ENCODE measurements at places on chromosomes 3 and 15.

DNA sequence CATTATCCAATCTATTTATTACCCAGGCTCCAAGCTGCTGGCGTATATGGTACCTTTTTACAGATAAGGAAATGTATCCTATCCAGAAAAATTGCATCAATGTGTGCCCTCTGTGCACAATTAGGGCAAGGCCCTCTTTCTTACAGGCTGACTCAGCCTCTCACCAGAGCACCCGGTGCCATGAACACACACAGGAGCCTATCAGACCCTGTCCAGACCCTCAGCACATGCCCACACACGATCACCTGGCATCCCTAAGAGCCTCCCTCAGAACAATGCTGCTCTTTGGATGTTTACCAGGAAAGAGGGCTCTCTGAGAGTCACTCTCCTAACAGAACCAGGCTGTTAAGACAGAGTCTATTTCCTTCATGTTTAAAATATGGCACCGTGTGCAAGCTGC, 460.0 kb upstream of the TBL1XR1 start:
- no peak for DNase-seq

- DNase-seq: no peak
Measured at GRCh38 chr3:184663756-184664155, 48.1 kb downstream of the MAGEF1 start.

DNA sequence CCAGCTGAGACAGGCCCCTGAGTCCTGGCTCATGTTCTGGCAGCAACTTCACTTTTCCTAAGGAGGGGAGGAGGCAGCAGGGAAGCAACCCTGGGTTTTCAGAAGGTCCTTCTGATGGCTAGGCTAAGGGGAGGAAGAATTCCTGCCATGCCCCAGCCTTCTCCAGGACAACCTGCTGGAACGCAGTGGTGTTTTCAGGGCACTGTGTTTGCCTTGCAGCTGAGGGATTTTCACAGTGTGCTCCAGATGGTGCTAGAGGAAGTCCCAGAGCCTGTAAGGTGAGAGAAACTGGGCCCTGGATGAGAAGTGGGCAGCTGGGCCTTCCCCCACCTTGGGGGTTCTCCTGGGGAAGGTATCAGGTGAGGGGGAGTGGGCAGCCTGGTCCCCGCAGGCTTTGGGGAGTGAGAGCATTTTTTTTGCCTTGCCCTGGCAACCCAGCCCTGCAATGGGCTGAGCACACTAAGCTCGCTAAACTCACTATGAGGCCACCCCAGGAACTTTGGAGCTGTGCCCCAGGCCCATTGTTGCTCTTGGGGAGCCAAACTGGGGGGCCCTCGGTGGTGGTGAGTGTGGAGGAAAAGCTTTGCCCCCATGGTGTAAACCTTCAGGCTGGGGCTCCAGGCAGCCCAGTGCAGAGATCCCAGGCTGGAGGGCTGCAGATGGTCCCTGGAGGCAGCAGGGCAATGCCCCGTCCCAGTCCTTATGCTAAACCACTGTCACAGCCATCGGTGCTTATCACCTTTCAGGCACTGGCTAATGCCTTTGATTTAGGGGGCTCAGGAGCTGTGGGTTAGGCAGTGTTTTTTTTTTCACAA, 41.1 kb downstream of the ACAA1 start:
- DNase-seq: no peak

- no peak for DNase-seq
Measured at GRCh38 chr15:56725386-56725785, 7.9 kb downstream of the ZNF280D start.

GRCh38 chr3:183518491-183519251, 36.8 kb downstream of the KLHL6 start:
- DNase-seq: no peak

- DNase-seq: no peak
Measured at GRCh38 chr15:62020576-62021160, 39.6 kb downstream of the VPS13C start.

DNA sequence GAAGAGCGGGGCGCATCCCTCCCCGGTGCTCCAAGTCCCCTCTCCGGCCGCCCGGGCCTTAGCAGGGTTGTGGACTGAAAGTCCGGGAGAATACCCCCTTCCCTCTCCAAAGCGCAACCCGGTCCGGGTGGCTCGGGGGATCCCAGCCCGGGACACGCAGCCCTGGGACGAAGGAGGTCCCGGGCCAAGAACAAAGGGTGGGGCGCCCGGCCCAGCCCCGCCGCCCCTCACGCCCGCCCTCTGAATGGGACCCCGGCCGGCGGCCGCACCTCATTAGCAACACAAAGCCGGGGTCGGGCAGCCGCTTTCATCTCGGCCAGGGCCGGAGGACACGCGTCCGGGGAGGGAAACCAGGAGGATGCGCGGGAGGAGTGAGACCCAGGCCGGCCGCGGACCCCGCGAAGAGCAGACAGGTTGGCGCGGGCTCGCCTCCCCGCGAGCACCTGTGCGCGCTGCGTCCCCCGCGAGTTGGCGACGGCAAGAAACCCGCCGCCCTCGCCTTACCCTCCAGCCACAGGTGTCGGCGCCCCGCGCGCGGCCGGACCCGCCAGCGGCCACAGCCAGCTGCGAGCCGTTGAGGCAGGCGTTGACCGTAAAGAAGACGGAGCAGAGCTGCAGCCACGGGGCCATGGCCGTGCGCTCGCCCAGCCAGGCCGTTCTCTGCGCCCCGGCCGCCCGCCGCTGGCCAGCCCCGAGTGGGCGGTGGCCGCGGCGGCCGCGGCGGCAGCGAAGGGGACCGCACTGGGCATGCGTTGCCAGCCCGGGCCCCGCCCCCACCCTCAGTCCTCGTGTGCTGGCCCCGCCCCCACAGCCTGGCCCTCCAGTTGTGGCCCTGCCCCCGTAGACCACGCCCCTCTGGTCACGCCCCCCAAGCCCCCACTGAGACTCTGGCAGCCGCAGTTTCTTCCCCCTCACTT, at the start of gene IL17RD:
Gene IL17RD, minus strand, starts transcription at position 697 of the 917 bp plus-strand sequence. Its CDS starts 67 bp downstream, at position 630.
- DNase-seq: peak; percentile 59

DNA sequence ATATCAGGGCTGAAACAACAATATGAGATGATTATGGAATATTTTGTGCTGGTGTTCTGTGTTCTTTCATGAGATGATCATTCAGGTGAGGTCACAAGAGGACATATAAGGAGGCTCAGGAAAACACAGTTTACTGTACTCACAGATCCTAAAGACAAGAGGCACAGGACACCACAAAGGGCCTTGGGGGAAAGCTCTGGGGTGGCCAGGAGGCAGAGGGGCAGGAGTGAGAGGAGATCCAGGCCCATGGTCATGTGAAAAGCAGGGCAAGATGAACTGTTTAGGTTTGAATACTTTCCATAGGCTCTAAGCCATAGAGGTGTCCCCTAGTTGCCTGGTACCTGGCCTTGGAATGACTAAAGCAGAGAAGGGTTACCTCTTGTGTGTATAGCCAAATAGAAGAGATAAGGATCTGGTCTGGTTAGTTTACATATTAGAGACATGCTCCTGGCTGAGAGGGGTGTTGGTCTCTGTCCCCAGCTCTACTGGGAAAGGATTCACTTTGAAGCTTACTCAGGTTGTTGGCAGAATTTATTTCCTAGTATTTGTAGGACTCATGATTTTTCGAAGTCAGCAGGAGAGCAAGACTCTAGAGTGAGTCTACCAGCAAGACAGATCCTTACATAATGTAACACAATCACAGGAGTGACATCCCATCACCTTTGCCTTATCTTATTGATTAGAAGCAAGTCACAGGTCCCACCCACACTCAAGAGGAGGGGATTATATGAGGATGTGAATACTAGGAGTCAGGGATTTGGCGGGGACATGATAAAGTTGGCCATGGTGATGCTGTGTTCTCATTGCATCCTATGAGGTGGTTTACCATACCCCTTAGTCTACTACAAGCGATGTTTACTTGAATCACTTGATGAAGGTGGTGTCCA, 11.3 kb upstream of the TM4SF1 start:
- no peak for DNase-seq

DNA sequence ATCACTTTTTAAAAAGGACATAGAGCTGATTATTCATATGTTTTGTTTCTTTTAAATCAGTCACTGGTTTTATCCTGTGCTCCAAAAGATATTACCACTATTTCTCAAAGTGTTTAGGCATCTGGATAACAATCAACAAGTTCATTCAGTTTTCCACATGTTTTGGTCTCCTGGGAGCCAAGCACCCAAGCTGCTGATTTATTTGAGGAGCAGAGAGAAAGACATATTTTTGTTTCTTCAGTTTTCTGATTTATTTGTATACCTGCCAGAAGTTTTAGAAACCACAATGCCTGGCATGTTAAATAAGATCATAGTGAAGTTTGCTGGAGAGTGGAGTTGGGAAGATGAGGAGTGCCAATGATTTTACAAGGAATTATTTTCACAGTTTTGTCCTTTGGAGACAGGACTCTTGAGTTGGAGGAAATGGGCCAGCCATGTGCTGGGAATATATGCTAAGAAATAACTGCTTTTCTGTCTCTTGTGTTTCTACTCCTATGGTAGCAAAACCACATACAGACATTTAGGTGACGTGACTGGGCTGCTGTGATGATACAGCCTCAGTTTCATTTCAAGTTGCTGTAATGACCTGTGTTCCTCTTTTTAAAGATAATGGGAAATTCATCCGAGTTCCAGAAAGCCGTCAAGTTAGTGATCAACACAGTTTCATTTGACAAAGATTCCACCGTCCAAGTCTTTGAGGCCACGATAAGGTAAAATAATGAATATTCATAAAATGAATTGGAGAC, 11.7 kb downstream of the EDEM1 start:
- DNase-seq: no peak

GRCh38 chr3:147672436-147672835, 263.3 kb downstream of the ZIC1 start:
- no peak for DNase-seq

DNA sequence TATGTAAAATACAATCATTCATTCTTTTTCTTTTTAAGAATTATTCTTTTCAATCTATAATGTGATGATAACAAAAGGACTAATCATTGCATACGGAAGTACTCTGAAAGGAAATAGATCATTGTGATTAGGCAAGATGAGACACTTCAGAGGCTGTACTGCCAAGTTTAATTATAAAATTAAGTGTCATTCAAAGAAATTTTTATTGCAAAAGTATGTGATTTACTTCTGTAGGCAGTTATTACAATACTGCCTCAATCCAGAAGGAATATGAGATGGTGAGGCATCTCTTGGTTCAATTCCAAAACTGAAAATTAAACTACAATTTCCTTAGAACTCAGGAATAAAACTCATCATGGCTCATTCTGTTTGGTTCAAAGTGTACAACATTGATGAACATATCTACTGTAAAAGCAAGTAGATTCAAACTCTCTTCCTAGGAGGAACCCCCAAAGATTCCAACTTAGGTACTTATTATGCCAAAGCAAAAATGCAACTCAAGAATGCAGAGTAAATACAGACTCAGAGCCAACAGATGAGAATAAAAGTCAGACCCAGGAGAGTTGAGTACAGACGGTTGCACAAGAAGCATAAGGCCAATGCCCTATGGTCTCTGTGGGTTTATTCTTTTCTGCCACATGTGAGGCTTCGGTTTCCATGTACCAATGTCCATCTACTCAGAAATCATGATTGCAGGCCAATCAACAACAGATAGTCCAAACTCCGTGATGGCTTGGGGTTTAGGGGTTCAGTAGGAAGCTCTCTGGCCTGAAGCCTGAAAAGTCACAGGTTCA, 118.5 kb upstream of the WNT5A start:
- DNase-seq: no peak

DNA sequence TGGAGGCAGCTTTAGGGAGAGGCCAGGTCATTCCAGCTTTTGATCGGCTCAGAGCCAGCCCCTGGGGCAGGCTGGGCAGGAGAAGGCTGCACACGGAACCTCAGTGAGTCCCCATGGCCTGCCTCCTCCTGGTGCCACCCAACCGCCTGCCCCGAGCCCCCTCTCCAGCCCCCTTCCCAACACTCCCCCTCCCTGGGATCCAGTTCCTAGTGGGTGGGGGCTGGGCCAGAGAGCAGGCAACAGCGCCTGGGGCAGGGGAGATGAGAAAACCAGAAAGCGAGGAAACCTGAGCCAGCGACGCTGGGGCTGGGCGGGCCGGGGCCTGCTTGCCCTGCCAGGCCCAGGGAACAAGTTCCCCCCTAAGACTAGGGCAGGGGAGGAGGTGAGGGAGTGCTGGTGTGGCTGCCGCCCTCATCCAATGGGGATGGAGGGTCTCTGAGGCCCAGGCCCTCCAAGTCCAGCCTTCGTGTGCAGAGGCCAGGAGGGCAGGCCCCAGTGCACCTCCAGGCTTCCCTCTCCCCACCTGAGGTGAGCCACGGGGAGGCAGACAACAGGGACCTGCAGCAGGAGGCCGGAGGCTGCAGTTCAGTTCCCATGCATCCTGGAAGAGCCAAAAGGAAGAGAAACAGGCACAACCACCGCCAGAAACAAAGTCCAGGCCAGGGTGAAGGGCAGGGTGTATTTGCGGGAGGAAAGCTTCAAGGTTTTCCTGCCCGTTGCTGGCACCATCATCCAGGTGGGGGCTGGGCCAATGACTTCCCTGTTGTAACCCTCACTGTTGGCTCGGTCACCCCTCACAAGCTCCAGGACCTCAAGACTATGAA, 4.0 kb upstream of the SEMA3F start:
- DNase-seq: no peak

DNA sequence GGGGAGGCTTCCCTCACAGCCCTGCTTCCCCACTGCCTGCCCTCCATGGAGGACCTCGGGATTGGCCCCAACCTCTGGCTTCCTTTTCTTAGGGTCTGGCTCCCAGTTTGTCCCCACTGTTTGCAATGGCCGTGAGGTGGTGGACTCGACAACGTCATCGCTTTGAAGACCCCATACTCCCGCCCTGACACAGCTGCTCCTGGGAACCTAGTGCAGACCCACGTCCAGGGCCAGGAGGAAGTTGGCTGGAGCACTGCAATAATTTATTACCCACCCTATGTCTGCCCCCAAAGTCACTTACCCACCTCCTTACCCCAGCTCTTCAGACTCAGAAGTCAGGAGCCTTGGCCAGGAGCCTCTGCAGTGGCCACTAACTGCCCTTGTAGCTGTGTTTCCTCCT, 11.1 kb downstream of the GRM2 start:
- DNase-seq: no peak

GRCh38 chr3:112889357-112889756, 42.7 kb upstream of the CD200R1L start:
- DNase-seq: no peak

All from stimulated activated CD4-positive, alpha-beta T cell treated with anti-CD3 and anti-CD28 coated beads, Interleukin-12 subunit alpha, Interleukin-12 subunit beta, amount 100 ng/mL, for 24 hours (primary cell).